ENCODE measurements at places on chromosomes 2 and 18. TPM values are rescaled to one million over a fixed set of nuclear protein-coding genes. Genes with fewer than 3 reads are reported as not detected.

- peaks cover 18% of the 10 kb centered on the region for H3K4me1 ChIP-seq
- DNase-seq = peak; percentile 71
- H3K27me3 ChIP-seq = no peaks in the 10 kb centered on the region
- no peaks in the 10 kb centered on the region for H3K36me3 ChIP-seq
- H3K27ac ChIP-seq = peak within 1 kb of the TSS; percentile 76
These were observed at the start of gene SH3YL1 for GRCh38 chr2:263774-264492. Gene SH3YL1 (minus strand): TSS chr2:264032. CDS start chr2:263984, 48 bp downstream.

GRCh38 chr2:131827481-131828163 lies 299.9 kb downstream of the CCDC74A start:
- no peak overlapping the region for H3K4me3 ChIP-seq
- H3K36me3 ChIP-seq = no peaks in the 10 kb centered on the region
- no peak overlapping the region for H3K27ac ChIP-seq
- no peaks in the 10 kb centered on the region for H3K4me1 ChIP-seq

DNA sequence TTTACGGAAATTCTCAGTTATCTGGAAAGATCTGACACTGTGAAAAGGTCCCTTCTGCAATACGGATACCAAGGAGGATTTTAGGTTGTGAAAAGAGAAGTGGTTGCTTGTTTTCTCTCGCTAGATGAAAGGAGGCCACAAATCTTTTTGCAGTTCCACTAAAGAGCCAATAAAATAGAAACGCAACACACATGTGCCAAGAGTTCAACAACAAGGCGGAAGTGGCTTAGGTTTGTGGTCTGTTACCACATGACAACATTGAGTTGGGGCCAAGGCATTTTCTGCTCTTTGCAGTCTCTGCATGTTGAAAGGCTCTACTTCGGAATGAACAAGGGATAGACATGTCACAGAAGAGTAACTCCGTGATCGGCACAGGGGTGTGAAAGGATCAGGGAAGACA lies 115.7 kb upstream of the OSR1 start:
- H3K27ac ChIP-seq = no peak overlapping the region
- H3K36me3 ChIP-seq = no peaks in the 10 kb centered on the region
- no peak overlapping the region for H3K4me3 ChIP-seq
- peak; percentile 68 for DNase-seq
- no peaks in the 10 kb centered on the region for H3K27me3 ChIP-seq

GRCh38 chr2:212995920-212996319 lies 155.5 kb downstream of the IKZF2 start:
- DNase-seq = no peak
- no peak overlapping the region for H3K27ac ChIP-seq
- H3K36me3 ChIP-seq = no peaks in the 10 kb centered on the region
- H3K27me3 ChIP-seq = no peaks in the 10 kb centered on the region

GRCh38 chr2:12734914-12735654 lies 18.3 kb downstream of the TRIB2 start:
- no peak overlapping the region for H3K4me3 ChIP-seq
- peaks cover 50% of the 10 kb centered on the region for H3K4me1 ChIP-seq
- peak overlapping the region; percentile 21 for H3K27ac ChIP-seq
- H3K27me3 ChIP-seq = no peaks in the 10 kb centered on the region
- H3K36me3 ChIP-seq = no peaks in the 10 kb centered on the region
- DNase-seq = no peak

DSEL gene
- 0.93 TPM for polyA plus RNA-seq
